Gastrocnemius medialis (tissue), 4 donors: ENCODE measurements at places on chromosomes 16 and 17.

DNA sequence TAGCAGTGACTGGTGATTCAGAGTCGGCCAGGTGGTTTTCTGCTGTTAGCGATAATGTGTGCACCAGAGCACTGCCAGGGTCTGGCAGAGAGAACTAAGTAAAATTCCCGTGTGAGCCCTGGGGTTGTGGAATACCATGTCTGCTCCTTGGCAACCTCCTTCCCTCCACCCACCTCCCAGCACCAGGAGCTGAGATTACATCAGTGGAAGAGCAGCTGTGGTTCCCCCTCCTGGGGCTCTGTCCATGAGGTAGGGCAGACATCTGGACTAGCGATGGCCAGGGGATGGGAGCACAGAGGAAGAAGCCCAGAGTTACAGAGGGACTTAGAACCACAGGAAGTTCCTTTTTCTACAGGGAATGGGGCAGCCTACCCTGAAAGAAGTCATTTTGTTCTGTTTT, 15.8 kb downstream of the CLEC10A start:
- no peak for DNase-seq

- peak; percentile 59 for DNase-seq
Measured at GRCh38 chr17:79947351-79948031, 88.2 kb downstream of the TBC1D16 start.

GRCh38 chr16:74268372-74268782, 28.2 kb upstream of the PSMD7 start:
- DNase-seq: no peak

- DNase-seq: no peak
Measured at GRCh38 chr17:37647856-37648255, 4.6 kb upstream of the DDX52 start.

- no peak for DNase-seq
Measured at GRCh38 chr16:54305080-54305479, 18.5 kb upstream of the IRX3 start.

DNA sequence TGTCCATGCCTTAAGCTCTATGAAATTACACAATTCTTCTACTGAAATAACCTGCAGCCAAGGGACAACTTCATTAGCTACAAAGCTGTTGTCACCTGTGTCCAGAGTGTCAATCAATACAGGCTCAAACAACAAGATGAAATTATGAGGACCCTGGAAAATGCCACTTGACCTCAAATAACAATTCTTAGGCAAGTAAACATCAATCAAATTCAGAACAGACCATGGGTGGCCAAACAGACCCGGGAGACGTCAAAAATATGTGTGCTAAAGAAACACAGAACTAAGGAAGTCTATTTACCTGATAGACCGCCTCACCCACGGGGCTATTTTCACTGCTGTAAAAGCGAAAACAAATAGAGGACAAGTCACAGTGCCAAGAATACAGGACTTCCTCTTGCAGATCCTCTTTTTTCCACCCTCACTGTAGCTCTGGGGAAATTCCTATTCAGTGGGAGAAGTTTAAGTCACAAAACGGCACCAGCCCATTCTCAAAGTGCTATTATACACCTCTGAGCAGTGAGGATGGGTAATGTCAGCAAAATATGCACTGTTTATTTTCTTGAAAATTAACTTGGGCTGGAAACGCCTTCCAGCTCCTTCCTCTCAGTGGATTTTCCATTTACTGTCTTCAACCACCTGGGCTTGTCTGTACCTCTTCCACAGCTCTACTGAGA, 2.7 kb downstream of the LITAF start:
- no peak for DNase-seq

DNA sequence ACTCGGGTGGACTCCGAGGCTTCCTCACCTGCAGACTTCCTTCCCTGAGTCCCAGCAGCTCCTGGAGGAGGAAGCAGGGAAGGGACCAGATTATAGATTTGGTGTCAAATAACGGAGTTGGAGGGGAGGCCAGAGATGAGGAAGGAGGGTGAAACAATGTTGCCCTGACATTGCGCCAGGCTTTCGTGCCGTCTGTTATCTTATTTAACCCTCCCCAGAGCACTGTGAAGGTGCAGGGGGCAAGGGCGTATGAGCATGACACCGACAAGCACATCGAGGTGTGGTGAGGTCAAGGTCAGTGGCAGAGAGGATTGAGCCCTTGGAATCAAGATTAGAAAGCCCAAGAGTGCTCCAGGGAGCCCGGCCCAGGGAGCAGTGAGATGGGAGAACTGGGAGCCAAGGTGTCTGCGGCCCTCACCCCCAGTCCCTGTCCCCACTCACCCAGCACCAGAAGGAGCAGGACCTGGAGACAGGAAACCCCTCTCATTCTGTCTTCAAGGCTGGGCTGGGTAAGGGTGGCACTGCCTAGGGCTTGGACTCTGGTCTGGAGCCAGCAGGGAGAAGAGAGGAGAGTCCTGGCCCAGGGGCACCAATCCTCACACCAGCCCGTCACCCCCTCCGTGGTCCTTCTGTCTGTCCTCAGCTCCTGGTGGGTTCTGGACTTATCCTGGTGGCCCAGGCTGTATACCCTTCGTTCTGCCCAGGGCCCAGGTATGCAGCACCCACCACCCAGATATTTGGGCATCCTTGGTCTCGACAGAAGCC, 1.1 kb downstream of the PRSS33 start:
- no peak for DNase-seq

- DNase-seq: no peak
Measured at GRCh38 chr16:47035436-47035835, 62.0 kb upstream of the DNAJA2 start.

DNA sequence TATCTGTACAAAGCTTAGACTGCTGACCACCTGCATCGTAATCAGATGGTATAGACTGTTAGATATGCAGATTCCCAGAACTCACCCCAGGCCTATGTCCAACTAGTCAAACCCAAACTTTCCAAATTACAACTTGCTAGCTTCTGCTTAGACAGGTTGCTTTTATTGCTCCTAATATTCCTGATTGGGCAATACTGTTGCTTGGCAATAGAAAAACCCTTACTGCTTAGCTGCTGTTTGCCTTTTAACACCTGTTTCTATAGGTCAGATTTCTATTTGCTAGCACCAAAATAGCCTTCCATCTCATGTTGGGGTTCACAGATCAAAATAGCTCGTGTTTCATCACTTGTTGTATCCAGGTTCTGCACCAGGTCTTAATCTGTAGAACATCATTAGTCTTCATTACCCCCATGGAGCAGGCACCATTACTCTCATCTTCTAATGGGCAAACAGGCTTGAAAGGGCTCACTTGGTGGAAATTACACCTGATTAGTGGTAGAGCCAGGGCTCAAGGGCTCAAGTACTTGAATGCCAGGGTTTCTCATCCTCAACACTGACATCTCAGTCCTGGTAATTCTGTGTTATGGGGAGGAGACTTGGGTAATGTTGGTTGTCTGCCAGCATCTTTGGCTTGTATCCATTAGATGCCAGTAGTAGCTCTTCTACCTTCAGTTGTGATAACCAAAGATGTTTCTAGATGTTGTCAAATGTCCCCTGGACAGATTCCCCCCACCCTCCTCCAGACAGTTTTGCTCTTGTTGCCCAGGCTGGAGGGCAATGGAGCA, 2.7 kb downstream of the ZP2 start:
- no peak for DNase-seq

GRCh38 chr17:69578385-69578936, 164.0 kb downstream of the MAP2K6 start:
- no peak for DNase-seq

DNA sequence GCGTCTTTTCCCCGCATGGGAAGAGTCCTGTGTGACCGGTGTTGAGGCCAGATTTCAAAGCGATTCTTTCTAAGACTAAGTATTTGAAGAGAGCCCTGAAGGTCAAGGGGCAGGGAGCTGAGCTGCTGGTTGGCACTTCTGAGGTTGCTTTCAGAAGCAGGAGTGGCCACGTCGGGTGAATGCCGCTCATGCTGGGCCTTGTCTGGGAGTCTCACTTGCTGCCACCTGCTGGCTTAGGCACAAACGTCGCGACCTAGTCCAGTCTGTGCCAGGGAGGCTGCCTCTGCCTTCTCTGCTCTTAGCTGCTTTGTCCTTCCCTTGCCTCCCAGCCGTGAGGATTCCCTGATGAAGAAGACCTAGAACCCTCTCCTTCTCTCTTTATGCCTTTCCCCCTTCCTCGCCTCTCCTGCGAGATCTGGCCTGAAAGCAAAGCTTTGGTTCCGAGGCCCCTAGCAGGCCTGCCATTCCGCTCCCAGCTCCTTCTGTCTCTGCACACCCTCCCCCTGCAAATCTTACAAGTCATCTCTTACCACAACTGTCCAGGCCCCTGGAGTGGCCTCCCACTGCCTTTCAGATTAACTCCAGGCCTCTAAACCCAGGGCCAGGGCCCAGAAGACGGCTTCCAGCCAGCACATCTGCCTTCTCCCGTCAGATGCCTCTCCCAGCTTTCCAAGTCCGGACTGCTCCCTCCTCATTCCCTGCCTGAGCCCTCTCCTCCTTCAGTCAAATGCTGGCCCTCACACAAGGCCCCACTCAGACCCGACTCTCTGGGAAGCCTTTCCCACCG, 11.4 kb downstream of the CTNS start:
- no peak for DNase-seq

DNA sequence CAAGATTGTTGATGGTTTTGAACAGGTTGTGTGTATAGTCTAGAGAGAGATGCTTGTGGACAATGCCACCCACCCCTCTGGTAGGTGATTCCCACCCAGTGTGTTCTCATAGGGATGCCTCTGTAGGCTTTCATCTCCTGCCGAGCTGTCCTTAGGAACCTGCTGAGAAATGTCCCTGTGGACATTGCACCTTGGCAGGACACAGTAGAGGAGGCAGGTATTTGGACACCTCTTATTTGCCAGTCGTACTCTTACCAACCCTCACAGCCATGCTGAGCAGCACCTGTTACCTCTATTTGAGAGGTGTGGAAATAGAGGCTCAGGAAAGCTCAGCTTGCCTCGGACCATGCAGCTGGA, 33.2 kb downstream of the EPN2 start:
- no peak for DNase-seq

- DNase-seq: no peak
Measured at GRCh38 chr17:8402921-8403536, 5.4 kb upstream of the RNF222 start.

- DNase-seq: no peak
Measured at GRCh38 chr17:9104370-9105041, 83.2 kb downstream of the NTN1 start.

- no peak for DNase-seq
Measured at GRCh38 chr16:29319726-29320125, 86.8 kb downstream of the NPIPB11 start.
